CD4-positive, alpha-beta memory T cell (primary cell): ENCODE measurements at places on chromosomes 1 and 21. TPM values are rescaled to one million over a fixed set of nuclear protein-coding genes. Genes with fewer than 3 reads are reported as not detected.

- DNase-seq = no peak
These were observed 29.1 kb upstream of the ZNF281 start for GRCh38 chr1:200438911-200439310.

- no peak for DNase-seq
These were observed 94.1 kb downstream of the PPIAL4G start for GRCh38 chr1:148389027-148389339.

POLR3GL gene
- 36.6 TPM for total RNA-seq

SLC35F3 gene
- total RNA-seq = not detected

BMP8B gene
- total RNA-seq = 0.89 TPM

PIGR gene
- not detected for total RNA-seq

ARHGEF10L gene
- 0.78 TPM for total RNA-seq
